ENCODE measurements at places on chromosomes 4 and X.

- DNase-seq = no peak
Observed at GRCh38 chrX:3293251-3293650, 53.2 kb downstream of the MXRA5 start.

DNA sequence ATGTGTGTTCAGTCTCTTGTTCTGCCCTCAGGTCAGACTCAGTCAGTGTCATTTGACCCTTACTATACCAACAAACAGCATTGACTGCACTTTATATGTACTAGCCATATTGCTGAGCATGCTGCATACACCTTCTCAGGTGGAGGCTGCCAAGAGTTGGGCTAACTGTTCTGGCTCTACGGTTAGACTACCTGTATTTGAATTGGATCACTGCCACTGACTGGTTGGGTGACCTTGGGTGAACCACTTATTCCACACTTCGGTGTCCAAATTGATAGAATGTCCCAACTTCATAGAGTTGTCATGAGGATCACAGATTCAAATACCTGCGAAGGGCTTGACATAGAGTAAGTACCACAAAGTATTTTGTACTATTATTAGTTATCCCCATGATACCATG is 91.2 kb upstream of the GPR50 start:
- DNase-seq = no peak

- no peak for DNase-seq
Observed at GRCh38 chr4:41346306-41347061, 89.8 kb downstream of the UCHL1 start.

DNA sequence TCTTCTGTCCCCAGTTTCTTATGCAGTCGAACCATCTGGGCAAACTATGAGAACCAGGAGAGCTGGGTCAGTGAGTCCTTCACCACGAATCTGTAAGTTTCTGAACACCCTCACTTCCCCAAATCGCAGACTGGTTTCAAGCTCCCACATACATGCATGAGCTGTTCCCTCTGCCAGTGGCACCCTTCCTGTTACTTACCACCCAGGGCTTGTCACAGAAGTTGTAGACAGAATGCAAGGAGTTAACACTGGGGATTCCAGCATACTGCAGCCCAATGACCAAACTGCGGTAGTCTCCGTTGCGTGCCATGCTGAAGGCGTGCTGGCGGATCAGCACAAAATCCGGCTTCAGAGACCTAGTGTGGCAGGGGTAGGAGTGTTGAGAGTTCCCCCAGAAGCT is 14.6 kb downstream of the SYN1 start:
- no peak for DNase-seq

DNA sequence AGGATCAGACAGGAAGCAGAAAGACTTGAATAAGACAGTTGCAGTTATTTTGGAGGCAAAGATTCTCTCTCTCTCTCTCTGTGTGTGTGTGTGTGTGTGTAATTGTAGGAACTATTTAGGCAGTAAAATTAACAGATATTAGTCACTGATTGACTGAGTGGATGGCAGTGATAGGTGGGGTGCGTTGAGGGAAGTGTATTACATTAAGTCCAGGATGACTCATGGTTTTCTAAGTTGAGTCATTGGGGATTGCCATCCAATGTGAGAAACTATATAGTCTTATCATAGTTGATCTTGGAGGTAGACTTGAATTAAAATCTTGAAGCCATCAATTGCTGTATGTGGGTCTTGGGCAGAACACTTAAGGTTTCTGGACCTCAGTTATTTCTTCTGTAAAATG is 75.4 kb downstream of the AR start:
- DNase-seq = no peak

DNA sequence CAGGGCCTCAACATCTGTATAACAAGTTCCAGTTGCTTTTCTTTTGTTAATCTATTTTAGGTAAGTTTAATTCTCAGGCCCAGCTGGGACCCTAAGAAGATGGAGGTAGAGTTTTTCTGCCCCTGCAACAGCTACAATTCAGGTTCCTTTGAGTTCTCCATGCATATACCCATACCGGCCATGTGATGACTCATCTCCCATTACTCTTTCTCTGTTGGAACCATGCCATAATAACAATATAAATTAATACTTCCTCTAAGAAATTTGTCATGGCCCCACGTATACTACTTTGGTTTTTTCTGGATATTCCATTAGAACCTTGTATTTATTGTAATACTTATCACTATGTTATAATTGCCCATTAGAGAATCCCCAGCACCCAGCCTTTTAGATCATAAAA is 1.3 kb upstream of the INTU start:
- no peak for DNase-seq

DNA sequence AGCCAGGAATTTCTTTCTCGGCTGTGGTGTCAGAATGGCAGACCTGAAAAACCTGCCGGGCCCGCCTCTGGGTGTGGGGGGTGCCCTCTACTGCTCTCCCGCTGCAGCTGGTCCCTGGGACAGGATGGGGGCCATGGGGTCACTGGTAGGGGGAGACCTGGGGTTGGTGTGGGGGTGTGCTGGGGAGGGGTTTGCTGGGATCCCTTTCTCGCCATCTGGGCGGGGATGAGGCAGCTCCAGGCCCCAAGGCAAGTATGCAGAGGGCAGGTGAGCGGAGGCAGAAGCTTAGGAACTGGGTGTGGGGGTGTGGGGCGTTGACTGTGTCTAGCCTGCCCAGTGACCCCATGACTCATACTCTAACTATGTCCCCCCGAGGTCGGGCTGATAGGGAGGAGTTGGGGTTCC is 884 bp downstream of the CCDC120 start:
- DNase-seq = no peak

- no peak for DNase-seq
Observed at GRCh38 chr4:77731656-77732055, 87.5 kb downstream of the CNOT6L start.

- no peak for DNase-seq
Observed at GRCh38 chr4:26272654-26273615, 47.9 kb upstream of the RBPJ start.

- DNase-seq = no peak
Observed at GRCh38 chr4:14868426-14869395, 133.6 kb upstream of the CPEB2 start.

- no peak for DNase-seq
Observed at GRCh38 chrX:133645256-133645655, 230.0 kb upstream of the GPC4 start.

- no peak for DNase-seq
Observed at GRCh38 chr4:42473071-42473684, 75.9 kb downstream of the SHISA3 start.

GRCh38 chr4:141761926-141762325 is 125.5 kb downstream of the IL15 start:
- no peak for DNase-seq

DNA sequence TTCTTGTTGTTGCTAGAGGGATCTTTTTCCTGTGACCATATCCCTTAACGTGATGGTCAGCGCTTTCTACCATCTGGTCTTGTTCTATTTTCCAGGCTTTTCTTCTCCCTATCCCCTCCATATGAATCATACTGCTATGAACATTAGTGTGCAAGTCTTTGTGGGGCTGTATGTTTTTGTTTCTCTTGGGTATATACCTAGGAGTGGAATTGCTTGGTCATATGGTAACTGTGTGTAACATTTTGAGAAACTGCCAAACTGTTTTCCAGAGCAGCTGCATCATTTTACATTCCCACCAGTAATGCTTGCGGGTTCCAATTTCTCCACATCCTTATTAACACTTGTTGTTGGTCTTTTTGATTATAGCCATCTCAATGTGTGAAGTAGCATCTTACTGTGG is 121.4 kb downstream of the SPRY1 start:
- no peak for DNase-seq

GRCh38 chrX:63526863-63527262 is 175.7 kb upstream of the SPIN4 start:
- no peak for DNase-seq

GRCh38 chrX:68072041-68072440 is 361.3 kb downstream of the OPHN1 start:
- no peak for DNase-seq

DNA sequence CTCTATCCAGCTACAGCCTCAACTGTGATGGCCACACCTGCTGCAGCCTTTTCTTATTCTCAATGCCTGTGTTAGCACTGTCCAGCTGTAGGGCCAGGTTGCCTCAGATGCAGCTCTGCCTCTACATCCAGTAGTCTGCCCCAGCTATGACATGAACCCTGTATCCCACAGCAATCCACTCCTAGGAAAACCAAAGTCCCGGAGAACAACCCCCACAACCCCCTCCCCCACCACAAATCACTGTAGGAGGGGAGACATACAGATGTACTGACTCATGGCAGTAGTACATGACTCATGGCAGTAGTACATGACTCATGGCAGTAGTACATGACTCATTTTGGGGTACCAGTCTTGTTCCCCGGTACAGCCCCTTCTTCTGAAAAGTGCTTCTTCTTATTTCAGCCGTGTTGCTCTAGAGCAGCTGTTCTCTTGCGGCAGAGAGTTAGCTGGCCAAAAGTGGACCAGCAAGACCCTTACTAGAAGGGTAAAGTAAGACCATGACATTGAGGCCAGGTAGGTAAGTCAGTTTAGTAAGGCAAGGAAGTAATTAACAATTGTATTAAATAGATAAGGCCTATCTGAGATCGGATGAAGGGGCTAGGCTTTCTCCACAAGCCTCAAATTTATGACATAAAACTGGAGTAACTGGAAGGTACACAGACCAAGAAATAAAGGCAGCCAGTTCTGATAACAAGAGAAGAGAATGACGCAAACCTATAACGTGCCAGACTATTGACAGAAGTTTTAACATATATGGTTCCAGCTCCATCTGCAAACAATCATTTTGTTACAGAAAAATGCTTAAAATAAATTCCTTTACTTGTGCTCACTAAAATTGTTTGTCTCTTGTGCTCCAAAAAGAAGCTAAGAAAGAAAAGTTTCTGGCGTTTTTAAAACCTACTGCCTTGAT is 221.4 kb downstream of the TACR3 start:
- DNase-seq = no peak

GRCh38 chr4:101464596-101464995 is 117.3 kb upstream of the PPP3CA start:
- DNase-seq = no peak

DNA sequence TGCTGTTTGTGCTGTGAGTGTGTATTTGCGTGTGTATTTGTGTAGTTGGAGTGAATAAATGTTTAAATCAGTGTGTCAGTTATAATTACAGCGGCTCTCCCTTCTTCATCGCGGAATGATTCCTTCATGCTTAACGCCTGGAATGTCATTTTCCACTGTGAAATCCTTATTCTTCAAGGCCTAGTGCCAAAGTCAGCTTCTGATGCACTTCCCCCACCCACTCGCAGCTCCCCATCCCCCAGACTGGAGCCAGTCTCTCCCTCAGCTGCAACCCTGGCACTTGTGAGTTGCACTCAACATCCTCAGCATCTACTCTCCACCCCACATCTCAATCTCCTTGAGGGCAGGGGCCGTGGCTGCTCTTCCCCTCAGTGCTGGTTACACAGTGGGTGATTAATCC is 583.0 kb downstream of the BCOR start:
- no peak for DNase-seq

DNA sequence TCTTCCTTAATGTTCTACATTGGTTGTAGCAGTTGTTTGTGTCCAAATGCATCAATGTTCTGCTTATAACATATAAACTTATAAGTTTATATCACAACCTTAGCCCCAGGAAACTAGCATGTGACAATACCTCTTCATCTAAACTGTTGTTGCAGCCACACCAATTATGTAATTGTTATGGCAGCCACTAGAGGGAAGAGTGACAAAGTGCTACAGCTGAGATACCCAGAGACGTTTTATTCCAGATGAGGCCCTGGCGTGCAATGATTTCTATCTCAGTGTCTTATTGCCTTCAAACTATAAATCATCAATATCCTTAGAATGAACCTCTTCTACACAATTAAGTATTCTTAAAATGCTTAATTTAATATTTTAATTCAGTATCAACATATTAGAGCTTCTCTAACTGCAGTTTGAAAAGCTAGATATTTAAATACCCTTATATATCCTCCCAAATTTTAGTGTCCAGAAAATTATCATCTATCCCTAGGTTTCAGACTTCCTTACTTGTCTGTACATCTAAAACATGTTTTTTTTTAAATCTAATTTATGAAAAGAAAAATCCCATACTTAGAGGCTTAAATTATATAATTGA is 171.6 kb downstream of the PCDH10 start:
- DNase-seq = no peak

DNA sequence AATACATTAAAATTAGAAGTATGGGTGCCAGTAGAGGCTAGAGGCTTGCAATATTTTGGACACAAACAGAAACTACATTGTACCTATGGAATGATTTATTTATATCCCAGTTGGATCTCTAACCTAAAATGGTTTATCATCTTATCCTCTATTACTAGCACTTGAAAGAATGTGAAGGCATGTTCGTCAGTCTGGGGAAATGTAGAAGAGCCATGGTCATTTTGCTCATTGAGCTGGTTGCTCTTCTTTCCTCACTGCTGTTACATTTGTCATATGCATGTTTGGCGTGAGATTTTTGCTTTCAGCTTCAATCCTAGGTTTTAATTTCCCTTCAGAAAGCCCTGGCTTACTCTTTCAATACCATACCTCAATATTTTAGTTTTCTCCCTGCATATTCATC is 82.4 kb upstream of the MYOZ2 start:
- DNase-seq = no peak

DNA sequence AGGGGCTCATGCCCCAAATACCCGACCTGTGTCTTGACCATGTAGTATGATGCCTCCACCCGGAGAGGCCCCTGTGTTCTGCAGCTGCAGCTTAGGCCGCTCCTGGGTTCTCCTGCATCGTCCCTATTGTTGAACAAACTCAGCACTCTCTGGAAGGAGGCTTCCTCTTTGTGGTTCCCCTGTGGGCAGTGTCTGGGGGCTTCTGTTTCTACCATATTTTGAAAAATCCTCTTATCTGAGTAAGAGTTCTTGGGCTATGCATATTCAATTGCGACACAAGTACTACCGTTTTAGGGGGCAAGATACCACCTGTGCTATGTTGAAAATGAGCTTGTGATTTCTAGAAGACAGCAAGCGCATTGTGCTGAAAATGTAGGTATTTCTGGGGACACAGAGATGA is 276.6 kb downstream of the DHRSX start:
- DNase-seq = no peak

DNA sequence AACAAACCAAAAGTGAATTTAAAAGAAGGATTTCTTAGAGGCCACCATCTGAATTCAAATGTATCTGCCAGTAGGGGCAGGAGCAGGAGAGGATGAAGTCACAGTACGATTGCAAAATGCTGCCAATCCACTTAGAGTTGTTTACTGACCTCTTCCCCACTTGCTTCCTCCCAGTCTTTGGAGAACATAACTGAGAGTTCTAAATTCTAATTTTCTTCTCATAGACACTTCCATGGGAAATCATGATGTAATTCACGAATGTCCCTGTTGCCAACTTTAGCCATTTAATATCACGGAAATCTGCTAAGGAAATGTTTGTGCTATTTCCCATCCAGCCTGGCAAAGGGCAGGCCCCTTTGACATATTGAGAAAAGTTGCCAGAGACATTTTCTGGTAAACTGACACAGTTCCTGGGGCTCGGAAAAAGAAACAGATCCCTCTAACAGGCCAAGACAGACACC is 33.6 kb upstream of the NOCT start:
- no peak for DNase-seq

Measured in stimulated activated CD8-positive, alpha-beta memory T cell treated with anti-CD3 and anti-CD28 coated beads, Interleukin-4, amount 100 ng/mL, for 4 hours (primary cell).